Breast epithelium (tissue), 4 donors: ENCODE measurements at places on chromosomes 4 and X.

DNA sequence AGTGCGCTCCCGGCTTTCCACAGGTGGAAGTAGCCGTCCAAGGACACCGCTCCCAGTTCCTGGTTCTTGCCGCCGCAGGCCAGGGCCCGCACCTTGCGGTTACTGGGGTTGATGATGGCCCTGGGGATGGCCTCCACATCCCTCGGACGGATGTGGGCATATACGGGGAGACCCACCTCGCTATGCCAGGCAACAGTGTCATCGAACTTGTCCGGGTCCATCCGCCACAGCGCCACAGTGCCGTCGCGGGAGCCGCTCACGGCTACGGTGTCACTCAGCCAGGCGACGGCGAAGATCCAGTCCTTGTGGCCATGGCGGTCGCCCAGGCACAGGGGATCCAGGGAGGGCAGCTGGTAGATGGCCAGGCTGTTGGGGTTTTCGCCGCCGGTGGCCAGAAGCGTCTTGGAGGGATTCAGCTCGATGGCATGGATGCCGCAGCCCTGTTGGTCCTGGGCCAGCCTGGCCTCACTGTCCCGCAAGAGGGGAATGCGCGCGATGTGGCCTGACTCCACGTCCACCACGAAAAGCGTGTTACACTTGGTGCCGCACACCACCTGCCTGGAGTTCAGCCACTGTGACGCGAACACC, 795 bp downstream of the DCAF12L1 start:
- DNase-seq = no peak

- DNase-seq = no peak
Observed at GRCh38 chrX:108025376-108025775, 19.5 kb upstream of the VSIG1 start.

DNA sequence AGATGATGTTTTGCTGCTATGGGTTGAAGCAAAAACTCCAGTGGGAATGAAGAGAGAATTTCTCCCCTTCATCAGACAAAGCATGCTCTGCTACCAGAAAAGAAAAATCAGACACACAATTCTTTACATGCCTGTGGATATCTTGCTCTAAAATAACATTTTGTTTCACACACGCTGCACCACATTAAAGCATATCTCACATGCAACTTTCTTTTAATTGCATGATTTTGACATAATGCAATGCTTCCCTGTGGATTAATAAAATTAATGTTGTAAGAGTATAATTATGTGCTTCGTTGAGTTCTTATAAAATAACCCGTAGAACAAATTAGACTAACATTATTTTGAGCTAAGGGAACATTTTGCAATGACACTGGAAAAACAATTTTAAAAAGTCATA, 2230.7 kb downstream of the PCDH7 start:
- DNase-seq = no peak

DNA sequence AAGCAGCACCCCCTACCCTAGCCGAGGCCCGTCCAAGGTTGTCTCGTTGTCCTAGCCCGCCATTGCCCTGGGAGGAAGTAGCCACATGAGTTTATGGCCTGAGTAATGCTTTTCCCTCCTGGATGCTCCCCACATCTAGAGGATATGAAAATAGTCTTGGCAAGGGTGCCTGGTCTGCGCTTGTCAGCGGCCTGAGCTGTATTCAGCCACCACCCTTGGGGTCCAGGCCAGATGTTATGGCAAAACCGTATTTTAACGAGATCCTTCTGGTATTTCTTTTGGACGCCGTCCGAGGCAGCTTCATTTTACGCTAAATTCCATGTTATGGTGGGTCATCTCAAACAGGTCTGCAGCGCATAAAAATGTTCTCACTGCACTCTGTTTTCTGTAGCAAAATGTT, 89.3 kb downstream of the GPR143 start:
- DNase-seq = no peak

DNA sequence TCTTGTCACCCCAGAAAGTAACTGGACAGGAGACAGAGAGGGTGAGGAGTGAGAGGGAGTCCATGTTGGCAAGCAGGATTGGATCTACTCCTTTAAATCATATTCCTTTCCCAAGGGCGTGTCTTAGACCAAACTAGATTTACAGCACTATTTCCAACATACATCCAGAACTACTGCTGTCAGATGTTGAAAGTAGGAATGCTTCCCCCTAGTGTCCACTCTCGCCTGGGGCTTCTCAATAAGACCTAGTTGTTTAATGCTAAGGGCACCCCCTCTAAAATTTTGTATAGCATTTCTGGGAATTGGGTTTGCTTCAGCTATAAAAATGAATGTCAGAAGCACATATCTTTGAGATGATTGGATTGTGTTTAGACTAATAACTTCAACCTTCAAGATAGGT, 13.3 kb downstream of the OFD1 start:
- DNase-seq = no peak

DNA sequence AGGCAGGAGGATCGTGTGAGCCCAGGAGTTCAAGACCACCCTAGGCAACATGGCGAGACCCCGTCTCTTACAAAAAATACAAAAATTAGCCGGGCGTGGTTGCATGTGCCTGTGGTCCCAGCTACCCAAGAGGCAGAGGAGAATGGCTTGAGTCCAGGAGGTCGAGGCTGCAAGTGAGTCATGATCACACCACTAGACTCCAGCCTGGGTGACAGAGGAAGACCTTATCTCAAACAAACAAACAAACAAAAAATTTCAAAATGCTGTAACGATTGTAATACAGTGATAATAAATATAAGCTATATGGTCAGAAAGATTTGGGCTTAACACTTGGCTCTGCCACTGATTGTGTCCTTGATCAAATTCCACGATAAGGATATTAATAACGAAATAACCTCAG, 24.2 kb downstream of the SLC25A4 start:
- DNase-seq = no peak

DNA sequence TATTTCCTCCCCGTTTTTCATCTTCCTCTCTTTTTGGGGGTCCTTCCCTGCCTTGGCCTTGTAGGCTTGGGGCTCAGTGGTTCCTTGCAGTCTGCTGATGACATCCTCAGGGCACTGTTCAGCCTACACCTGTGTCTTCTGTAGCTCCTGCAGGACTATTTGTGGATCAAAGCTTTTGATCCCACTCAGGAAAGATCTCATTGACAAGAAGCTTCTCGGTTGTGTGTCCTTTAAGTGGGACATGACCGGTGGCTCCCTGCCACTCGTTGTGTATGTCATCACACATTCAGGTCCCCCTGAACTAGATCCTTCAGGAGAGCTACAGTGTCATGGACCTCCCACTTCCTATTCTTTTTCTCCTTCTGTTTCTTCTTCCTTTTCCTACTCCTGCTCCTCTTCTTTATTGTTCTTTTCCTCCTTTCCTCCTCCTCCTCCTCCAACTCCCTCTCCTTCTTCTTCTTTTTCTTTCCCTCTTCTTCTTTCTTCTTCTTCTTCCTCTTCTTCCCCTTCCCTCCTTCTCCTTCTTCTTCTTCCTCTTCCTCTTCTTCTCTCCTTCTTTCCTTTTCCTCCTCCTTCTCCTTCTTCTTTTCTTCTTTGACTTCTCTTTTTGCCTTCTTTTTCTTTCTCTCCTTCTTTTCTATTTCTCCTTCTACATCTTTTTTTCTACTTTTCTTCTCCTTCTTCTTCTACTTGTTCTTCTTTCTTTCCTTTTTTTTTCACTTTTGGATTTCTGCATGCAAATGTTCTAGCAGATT, 67.8 kb downstream of the NBDY start:
- no peak for DNase-seq

GRCh38 chr4:98318521-98318920, 57.3 kb downstream of the RAP1GDS1 start:
- DNase-seq = no peak

- DNase-seq = no peak
Observed at GRCh38 chr4:77852892-77853495, 9.6 kb upstream of the MRPL1 start.

GRCh38 chr4:52836120-52836519, 26.0 kb upstream of the RASL11B start:
- DNase-seq = no peak

- DNase-seq = no peak
Observed at GRCh38 chr4:21872101-21872500, 76.5 kb downstream of the KCNIP4 start.

DNA sequence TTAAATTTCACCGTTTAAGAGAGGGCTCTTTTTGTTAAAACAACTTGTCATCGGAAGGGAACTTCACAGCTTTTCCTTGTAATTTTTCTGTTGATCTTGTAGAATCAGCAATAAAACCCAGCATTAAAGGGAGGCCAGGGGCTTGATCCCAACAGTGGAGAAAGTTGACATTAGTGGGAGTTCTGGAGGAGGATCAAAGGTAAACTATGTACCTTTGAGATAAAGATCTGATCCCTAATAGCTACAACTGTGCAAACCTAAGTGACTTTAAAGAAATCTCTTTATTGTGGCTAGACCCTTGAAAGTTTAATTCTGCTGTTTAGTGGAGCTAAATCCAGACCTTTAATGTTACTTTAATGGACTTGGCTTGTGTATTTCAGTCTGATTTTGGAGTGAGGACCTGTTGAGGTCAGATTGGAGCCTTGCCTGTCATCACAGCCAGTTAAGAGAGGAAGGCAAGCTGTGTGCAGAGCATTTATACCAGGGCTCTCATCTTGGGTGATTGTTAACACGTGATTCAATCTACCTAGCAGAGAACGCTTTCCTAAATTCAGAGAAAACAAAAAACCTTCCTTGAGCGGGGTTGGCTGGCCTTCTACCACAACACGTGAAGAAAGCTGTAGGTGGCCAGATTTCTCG, 1.7 kb downstream of the DOCK11 start:
- DNase-seq = no peak

DNA sequence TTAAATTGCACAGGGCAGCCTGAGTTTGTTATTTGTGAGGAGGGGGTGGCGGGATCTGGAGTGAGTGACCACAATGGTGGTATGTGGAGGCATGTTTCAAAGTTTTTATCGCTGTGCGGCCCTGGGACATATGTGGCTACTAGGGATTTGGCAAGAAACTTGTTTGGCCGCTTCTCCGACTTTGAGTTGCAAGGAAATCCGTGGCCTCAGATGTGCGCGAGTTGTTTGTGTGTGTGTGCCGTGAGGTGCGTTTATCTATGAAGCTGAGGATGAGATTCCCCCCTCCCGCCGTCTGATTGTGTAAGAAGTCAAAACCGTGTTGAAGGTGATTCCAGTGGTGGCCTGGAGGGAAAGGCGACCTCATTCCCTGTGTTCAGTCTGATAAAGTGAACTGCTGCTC, 1.4 kb downstream of the JADE3 start:
- no peak for DNase-seq

DNA sequence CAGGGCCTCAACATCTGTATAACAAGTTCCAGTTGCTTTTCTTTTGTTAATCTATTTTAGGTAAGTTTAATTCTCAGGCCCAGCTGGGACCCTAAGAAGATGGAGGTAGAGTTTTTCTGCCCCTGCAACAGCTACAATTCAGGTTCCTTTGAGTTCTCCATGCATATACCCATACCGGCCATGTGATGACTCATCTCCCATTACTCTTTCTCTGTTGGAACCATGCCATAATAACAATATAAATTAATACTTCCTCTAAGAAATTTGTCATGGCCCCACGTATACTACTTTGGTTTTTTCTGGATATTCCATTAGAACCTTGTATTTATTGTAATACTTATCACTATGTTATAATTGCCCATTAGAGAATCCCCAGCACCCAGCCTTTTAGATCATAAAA, 1.3 kb upstream of the INTU start:
- DNase-seq = no peak

GRCh38 chr4:73764513-73764912, 24.1 kb downstream of the CXCL8 start:
- DNase-seq = no peak

DNA sequence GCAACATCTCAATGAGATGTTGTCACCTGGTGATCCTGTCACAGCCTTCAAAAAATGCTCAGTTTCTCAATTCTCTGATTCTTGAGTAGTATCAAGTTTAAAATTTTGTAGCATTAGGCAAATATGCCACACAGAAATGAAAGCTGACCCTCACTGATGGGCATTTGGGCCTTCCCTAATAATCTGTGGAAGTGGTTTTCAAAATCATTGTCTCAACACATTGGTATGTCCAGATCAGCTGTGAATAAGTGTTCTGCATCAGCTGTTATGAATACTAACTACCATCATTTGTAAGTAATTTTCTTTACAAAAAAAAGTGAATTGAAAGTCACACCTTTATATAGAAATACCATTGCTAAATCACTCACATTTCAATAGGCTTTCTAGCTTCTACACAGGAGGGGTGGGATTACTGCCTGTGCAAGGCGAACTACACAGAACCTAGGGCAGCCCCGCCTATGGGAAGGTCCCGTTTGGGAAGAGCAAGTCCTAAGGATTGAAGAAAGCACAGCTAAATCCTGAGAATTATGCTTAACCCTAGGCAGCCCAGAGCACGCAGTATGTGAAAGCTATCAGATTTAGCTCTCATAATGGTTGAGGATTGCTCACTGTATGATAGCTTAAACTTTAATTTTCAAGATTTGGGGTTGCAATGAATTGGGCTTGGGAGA, 73.4 kb downstream of the GPC3 start:
- DNase-seq = no peak

DNA sequence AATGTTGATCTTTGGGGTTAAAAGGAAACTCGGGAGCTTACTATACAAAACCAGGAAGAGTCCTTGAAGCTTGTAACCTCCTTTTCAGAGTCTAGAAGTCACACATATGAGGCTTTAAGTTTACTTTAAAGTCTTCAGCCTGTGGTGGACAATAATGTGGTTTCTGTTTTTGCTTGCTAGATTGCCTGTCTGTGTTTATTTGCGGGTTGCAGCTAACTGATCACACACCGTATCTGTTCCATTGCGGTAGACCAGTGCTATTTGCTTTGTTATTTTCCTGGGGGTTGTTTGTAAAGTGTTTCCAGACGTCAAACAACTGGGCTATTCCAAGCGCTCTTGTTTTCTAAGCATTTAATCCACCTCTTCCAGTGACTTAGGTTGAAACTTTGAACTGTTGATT, 143.0 kb upstream of the GYPA start:
- no peak for DNase-seq

- no peak for DNase-seq
Observed at GRCh38 chr4:118337954-118338353, 14.8 kb downstream of the PRSS12 start.

DNA sequence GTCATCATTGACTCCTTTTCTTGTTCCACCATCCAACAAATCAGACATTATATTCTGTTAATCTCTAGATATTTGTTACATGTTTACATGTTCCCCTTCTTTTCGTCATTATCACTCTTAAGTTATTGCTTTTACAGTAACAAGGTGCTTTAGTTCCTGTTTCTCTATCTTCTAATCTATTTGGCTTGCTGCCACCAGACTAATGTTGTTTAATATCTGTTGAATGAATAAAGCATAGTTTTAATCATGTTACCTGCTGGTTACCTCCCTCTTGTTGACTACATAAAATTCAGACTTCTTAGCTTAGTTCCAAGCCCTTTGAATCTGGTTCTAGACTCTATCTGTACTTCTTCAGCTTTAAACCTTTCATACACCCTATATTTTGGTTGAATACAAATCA, 129.8 kb upstream of the TRIM2 start:
- DNase-seq = no peak

GRCh38 chrX:130906776-130907175, 3.8 kb upstream of the ENOX2 start:
- DNase-seq = no peak

DNA sequence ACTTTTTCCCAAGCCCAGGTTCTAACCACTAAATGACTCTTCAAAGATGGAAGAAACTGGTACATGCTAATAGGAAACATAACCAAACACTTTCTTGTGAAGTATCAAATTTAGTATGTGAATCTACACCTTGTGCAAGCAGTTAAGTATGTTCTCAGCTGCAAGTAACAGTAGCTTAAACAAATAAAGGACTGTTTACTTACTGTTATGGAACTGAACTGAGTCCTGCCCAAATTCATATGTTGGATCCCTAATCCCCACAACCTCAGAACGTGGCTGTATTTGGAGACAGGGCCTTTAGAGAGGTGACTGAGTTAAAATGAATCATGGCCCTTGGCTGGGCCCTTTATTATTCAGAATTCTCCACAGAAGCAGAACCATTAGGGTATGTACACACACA, 178.7 kb downstream of the KDR start:
- DNase-seq = no peak
